ENCODE measurements at places on chromosomes 11 and 22.

GRCh38 chr22:46738647-46739093 is 618 bp upstream of the CERK start:
- DNase-seq: no peak

GRCh38 chr11:90805172-90805571 is 582.3 kb upstream of the CHORDC1 start:
- DNase-seq: no peak

GRCh38 chr11:133898770-133899115 is 53.4 kb upstream of the SPATA19 start:
- DNase-seq: no peak

- DNase-seq: no peak
These were observed 477.1 kb downstream of the BRD1 start for GRCh38 chr22:49350441-49351121.

DNA sequence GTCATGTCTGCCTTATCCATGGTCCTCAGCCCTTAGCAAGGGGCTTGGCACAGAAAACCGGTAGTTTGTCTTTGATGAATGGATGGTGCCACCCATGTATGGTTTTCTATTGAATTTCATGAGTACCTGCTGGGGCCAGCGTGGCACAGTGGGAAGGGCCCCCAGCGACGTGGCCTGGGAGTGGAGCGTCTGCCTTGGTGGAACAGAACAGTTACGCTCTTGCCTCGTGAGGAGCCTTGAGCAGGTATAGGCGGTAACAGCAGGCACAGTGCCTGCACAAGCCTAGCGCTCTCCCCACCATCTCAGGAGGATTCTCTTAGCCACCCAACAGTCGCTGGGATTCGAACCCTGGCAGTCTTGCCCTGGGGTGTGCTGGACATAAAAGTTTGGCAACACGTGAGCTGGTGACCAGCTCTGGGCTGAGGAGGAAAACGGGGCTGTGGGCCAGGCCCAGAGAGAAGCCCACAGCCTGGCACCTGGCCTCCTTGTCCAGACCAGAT is 3.0 kb upstream of the SSH3 start:
- no peak for DNase-seq
